ENCODE measurements at places on chromosomes 6 and 20.

DNA sequence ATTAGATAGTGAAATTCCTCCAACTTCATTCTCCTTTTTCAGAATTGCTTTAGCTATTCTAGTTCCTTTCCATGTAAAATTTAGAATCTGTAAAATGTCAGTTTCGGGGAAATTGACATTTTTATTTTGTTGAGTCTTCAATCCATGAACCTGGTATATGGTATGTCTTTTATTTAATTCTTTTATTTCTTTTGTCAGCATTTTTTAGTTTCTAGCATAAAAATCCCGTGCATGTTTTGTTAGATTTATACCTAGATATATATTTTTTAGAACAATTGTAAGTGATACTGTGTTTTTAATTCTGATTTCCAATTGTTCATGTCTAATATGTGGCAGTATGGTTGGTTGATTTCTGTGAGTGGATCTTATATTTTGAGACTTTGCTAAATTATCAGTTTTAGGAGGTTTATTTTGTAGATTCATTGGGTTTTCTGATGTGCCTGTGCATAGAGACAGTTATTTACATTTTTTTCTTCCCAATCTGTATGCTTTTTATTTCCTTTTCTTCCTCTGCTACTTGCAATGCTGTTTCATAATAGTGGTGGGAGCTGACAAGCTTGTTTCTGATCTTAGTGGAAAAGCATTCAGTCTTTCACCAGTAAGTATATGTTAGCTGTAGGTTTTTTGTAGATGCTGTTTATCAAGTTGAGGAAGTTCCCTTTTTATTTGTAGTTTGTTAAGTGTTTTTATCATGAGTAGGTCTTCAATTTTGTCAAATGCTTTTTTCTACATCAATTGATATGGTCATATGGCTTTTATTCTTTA lies 13.7 kb downstream of the TAB2 start:
- no peak for DNase-seq

DNA sequence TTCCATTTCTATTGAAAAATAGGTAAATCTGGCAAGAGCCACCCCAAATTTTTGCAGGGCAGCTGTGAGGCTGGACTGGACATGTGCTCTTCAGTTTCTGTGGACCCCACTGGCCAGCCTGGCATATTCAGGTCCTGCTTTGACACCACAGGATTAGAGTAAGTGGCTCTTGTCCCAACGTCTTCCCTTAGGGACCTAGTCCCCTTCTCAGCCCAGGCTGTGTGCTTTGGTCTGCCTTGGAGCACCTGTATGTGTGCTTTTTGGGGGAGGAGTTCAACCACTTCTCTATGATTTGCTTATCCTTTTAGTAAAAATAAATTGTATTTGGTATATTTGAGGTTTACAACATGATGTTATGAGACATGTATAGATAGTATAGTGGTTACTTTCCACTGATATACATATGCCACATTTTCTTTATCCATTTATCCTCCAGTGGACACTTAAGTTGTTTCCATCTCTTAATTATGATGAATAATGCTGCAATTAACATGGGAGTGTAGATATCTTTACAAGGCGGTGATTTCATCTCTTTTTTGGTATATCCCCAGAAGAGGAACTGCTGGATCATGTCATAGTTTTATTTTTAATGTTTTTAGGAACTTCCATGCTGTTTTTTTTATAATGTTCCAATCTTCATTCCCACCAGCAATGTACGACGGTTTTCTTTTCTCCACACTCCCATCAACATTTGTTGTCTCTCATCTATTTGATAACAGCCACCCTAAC lies 167.8 kb upstream of the UST start:
- DNase-seq, result no peak

- no peak for DNase-seq
These were observed 83.5 kb downstream of the ADGRG6 start for GRCh38 chr6:142385352-142385751.

- DNase-seq, result no peak
These were observed 76.7 kb downstream of the CDYL start for GRCh38 chr6:4852938-4853337.

DNA sequence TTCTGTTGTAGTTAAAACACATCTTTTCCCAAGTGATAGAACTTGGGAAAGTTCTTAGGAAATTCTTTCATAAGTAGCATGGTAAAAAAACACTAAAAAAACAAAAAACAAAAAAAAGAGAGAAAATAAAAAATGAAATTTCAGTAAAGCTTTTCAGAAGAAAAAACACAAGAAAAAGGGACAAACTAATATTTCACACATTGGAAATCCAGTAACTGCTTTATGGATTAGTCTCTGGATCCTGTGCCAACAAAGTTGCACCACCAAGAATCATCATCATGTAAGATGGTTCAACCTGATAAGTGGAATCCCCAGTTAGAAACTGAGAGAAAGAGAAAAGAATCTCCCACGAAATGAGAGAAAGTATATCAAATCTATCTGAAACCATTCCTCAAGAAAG lies 144.2 kb downstream of the GMDS start:
- DNase-seq, result no peak

DNA sequence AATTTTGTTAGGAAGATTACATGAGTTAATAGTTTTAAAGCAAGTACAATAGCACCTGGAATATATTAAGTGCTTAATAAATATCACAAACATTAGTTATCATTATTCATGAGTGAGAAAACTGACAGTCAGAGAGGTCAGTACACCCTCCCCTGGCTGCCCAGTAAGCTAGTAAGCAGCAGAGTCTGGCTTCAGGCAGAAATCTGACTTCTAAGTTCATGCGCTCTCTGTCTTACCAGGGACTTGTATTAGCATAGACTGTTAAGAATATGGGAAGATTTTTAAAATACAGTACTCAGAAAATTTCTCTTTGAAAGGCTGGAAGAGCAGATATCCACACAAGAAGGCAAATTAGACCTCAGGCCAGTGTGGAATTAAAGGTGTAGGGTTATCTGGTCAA lies 40.8 kb downstream of the BCAS1 start:
- no peak for DNase-seq

- no peak for DNase-seq
These were observed 11.9 kb downstream of the C6orf89 start for GRCh38 chr6:36897609-36898008.

- DNase-seq, result no peak
These were observed 782 bp upstream of the PCMTD2 start for GRCh38 chr20:64254571-64255360.

- DNase-seq, result no peak
These were observed 161.7 kb downstream of the SYCP2 start for GRCh38 chr20:59771506-59772372.

DNA sequence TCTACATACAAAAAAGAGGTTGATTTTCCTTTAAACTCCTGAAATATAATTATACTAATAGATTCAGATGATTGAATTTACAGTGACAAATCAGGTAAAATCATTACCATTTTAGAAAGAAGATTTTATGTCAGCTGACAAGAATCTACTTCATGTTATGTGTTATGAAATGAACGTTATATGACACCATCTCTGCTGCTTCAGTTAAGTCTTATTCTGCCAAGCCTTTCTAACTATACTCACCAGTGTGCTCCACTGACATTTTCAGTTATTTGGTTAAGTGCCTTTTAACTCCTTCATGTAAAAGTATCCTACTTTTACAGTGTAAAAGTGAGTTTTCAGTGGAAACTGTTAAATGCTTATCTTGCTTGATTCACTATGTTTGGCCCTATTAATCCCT lies 80.4 kb downstream of the RWDD2A start:
- DNase-seq, result no peak

GRCh38 chr6:108222504-108222903 lies 38.3 kb downstream of the SNX3 start:
- DNase-seq, result no peak

DNA sequence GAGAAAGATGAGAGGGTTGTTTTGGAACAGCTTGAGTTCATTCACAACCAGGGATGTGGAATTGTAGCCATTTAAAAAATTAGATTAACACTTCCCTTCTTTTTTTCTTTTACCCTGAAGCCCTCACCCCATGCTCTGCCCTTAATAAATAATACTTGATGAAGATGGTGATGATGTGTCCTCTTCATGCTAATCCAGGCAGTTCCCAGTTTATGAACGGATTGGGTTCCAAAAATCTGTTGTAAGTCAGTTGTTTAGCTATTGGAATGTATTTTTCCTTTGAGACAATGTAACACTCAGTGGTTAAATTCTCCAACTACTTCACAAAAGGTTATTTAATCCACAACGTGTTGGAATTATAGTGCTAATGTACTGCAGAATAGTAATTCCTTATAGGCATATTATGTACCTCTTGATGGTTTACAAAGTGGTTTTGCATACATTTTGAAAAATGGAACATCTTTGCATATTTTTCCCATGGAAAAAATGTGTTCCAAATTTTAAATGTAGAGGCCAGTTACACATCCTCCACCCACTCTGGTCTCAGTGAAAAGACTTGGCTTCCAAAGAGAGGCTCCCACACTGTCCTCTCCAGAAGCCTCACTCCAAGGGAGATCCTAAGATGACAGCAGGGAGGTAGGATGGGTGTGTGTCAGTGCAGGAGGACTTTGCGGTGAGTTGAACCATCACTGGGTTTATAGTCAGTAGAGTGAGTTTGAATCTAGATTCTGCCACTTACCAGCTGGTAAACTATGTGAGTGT lies 45.8 kb upstream of the CEP162 start:
- DNase-seq, result no peak

- no peak for DNase-seq
These were observed at the start of gene OCSTAMP for GRCh38 chr20:46550461-46550860. Gene OCSTAMP, minus strand, starts transcription at chr20:46550654. Its CDS starts 94 bp downstream, at chr20:46550560.

GRCh38 chr6:53391170-53391569 lies 42.4 kb upstream of the ELOVL5 start:
- DNase-seq, result no peak

DNA sequence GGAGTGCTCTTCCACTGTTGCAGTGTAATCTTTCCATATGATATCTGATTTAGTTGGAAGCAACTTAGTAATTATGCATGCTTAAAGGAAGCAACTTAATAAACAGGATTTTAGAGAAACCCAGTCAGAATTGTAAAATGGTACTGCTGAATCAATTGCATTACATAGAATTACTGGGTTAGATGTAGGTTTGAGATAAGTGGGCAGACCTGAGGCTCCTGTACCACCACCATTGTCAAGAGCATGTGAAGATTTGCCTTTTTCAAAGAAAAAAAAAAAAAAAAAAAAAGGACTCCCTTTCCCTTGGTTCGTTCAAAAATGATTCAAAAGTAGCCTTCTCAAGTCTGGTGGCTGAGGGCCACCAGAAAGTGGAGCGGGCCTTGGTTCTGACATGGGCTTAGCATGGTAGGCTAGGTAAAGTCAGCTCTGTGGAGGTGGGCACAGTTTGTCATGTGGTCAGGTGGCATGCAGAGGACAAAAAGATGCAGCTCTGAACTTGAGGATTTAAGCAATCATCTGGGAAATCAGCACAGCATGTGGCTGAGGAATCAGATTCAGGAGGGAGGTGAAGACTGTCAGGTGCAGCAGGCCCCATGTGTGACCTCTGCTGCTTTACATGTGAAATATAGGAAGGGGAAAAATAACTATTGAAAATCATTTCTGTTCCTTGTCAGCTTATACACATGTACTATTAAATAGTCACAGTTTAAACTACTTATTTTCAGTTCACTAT lies 32.4 kb downstream of the ARID1B start:
- no peak for DNase-seq

DNA sequence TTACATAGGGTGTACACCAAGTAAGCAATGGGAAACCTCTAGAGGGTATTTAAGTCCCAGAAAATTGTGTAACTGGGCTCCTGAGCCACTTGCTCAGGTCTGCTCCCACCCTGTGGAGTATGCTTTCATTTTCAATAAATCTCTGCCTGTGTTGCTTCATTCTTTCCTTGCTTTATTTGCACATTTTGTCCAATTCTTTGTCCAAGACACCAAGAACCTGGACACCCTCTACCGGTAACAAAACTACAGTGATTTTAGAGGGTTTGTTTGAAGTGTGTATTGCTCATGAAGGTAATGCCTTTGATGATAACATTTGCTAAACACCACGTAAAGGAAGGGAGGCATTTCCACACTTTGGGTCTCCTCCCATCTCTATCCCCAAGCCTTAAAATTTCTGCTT lies 46.2 kb downstream of the MYB start:
- DNase-seq, result no peak

DNA sequence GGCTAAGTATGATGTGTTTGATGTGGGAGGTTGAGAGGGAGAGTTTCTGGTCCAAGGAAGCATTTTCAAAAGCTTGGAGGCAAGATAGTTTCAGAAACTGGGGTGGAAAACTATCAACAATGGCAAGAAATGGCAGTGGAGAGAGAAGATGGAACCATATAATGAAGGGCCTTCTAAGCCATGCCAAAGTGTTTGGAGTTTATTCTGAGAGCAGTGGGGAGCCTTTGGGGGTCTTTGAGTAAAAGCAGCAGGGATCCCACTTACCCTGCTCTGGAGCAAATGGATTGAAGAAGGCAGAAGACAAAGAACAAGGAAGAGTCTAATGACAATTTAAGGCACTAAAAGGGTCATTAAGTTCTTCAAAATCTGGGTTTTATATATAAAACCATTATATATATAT lies 538.9 kb downstream of the UTRN start:
- DNase-seq, result no peak

- DNase-seq, result no peak
These were observed 38.8 kb upstream of the SLA2 start for GRCh38 chr20:36684747-36685146.

GRCh38 chr6:3205913-3206312 lies 21.5 kb downstream of the TUBB2B start:
- DNase-seq, result no peak

DNA sequence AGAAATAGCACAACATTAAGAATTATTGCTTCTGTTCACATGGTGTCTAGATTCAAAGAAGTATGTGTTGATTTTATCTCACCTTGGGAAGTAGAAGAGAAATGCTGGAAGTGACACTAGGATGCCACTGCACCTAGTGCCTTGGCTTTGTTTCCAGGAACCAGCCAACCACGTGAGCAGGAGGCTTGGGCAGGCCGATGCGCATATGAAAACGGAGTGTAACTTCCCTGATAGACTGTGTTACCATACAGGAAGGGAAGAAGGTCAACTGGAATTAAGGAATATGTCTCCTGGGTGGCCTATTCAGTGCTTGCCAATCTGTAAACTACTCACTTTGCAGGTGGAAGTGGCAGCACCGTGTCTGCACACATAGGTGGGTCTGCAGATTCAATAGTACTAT lies 28.1 kb downstream of the TUBB2B start:
- DNase-seq, result no peak

DNA sequence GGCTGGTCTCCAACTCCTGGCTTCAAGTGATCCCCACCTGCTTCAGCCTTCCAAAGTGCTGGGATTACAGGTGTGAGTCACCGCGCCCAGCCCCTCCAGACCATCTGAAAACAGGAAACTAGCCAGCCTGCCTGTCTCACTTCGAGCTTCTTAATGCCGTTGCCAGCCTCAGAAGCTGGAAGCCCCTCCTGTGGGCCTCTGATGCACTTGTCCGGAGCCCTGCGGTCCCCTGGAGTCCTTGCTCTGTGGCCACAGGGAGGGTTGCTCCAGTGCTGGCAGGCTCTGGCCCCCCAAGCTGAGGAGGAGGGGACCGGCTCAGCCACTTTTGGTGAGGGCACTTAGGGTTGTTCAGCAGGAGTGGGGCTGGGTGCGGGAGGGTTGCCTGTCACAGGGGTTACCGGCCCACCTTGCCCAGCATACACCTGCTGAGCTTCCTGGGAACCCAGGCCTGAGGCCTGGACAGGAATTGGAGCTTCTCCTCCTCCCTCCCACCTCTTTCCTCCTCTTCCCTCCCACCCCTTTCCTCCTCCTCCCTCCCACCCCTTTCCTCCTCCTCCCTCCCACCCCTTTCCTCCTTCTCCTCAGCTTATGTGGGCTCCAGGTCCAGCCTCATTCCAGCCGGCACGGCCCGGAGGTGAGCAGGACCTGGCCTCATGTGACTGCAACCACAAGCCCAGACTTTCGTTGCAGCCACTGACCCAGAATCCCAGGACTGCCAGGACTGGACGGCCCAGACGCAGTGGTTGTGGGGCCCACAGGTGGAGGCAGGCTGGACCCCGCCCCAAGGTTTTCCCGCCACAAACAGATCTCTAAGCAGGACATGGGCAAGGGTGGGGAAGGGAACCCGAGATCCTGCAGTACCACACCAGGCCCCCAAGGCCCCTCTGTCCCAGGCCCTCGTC lies 9.4 kb upstream of the BIRC7 start:
- DNase-seq, result no peak
